ENCODE measurements at places on chromosomes 4 and X. TPM values are rescaled to one million over a fixed set of nuclear protein-coding genes. Genes with fewer than 3 reads are reported as not detected.

DNA sequence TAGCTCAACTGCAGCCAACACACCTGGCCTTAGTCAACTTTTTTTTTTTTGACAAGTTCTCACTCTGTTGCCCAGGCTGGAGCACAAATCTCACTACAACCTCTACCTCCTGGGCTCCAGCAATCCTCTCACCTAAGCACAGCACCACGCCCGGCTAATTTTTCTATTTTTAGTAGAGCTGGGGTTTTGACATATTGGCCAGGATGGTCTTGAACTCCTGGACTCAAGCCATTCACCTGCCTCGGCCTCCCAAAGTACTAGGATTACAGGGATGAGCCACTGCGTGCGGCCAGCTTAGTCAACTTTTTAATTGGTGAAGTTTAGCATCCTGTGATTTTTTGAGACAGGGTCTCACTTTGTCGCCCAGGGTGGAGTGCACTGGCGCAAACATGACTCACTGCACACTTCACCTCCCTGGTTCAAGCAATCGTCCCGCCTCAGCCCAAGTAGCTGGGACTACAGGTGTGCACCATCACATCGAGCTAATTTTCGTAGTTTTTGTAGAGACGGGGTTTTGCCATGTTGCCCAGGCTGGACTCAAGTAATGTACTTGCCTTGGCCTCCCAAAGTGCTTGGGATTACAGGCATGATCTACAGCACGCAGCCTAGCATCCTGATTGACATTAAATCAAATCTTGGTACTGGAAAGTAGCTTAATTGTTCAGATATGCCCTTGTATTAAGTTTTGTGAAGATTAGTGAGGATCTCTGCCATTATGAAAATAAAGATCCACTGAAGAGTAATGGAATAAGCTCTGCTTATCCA, 8.3 kb downstream of the HNRNPDL start:
- DNase-seq: no peak

The DUSP9 gene
- 0.77 TPM for total RNA-seq

DNA sequence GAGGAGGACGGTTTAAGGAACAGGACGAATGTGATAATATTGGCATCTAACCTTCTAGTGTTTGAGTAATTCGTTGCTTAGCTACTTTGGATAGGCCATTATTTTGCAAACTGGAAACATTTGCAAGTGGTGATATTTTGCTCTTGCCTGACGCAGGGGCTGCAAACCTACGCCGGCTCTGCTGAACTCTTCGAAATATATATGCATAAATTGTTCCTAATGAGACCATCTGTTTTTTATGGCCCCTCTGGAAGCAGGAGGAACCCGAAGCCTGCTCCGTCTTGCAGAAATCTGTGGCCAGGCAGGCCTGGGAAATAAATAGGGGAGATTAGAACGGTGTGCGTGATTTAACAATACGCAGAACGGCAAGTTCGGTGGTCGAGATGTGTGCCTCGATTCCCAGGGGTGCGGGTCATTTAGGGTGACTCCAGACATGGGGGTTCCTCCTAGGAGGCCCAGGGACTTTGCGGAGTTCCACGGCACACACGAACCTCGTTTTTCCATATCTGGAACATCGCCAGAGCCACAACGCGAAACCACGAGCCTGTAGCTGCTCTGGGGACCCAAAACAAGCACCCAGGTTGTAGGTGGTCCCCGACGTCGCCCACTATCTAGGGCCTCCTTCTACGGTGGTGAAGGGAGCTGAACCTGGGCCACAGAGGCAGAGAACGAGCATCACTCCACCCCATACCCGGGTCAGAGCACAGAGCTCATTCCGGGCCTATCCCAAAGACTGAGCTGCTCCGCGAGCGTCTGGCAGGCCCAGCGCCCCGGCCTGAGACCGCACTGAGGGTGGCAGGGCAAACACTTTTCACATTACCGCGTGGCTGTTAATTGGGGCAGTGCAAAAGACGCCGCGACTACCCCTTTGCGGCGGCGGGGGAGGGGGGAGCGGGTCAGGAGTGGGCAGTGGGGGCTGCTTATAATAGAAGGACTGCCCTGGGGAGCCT, 89.7 kb downstream of the BCOR start:
- no peak for DNase-seq

The SCFD2 gene
- 10.7 TPM for total RNA-seq

The SMIM31 gene
- total RNA-seq: not detected

The YY2 gene
- total RNA-seq: 4.7 TPM

DNA sequence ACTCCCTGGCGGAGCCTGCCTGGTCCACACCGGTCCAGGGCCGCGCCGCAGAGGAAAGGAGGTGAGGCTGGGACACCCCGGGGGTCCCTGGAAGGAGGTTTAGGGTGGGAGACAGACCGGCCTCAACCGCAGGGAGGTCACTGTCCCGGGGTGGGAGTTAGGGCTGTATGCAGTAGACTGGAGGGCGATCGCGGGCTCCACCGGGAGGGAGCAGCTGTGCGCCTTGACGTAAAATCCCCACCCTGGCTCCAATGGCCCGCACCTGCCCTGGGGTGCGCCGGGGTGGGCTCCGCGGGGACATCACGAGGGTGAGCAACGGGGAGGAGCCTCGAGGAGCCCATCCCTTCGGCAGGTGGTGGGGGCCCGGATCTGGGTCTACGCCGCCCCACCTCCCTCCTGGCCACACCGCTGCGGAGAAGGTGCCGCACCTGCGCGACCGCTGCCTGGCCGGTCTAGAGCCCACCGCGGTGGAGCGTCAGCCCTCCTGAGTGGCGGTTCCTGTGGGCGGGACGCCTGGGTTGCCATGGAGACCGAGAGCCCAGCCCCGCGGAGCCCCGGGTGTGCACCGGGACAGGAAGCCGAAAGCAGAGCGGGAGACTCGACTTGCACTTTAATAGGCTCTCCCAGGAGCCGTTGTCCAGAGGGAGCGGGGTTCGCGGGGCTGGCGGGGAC, 105.1 kb downstream of the ADRA2C start:
- DNase-seq: peak; percentile 86

The SLC9B1 gene
- 1.3 TPM for total RNA-seq

The FDCSP gene
- not detected for total RNA-seq

DNA sequence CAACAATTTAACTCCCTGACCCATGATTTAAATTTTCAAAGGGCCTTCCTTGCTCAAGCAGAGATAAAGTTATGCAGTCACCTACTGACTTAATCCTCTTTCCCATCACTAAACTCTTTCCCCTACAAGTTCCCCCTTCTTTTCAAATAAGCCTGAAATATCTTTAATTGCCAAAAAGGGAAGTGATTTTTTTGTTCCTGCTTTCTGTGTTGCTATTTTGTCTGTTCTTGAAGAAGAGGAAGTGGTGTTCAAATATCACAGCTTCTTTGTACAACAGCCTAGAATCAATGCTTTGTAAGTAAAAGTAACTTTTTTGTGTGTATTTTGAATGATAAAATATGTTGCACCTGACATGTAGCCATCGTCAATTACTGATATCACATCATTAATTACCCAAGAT, 595.9 kb downstream of the CENPC start:
- no peak for DNase-seq
